ENCODE measurements at places on chromosomes 1 and 21.
A peak's percentile ranks its signal among the peaks of the same experiment; 100 is the strongest.

- no peak for DNase-seq
Measured at GRCh38 chr1:147109041-147109440, 63.2 kb downstream of the PRKAB2 start.

- no peak for DNase-seq
Measured at GRCh38 chr1:154856049-154856448, 14.0 kb downstream of the KCNN3 start.

DNA sequence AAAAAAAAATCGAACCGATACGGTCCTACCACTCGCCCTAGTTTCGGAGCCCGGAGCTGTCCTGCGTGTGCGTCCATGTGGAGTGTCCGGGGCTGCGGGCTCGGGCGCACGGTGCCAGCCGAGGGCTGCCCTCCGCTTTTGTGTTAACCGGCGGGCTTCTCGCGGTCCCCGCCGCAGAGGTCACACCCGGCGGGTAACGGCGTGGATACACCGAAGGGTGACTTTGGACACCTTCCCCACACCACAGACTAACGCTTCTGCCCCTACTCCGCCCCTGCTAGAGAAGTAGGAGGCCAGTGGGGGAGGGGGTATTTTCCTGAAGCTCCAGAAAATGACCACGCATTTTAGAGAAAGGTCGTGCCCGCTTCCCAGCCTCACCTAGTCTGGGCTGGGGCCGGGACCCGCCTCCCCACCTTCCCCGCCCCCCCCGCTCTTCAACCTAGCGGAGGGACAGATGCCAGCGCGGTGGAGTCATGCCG, 609 bp upstream of the ATF3 start:
- DNase-seq, result no peak

- DNase-seq, result no peak
Measured at GRCh38 chr1:214391873-214392645, 111.1 kb downstream of the SMYD2 start.

GRCh38 chr1:248847181-248847955, 9.3 kb downstream of the ZNF672 start:
- no peak for DNase-seq

DNA sequence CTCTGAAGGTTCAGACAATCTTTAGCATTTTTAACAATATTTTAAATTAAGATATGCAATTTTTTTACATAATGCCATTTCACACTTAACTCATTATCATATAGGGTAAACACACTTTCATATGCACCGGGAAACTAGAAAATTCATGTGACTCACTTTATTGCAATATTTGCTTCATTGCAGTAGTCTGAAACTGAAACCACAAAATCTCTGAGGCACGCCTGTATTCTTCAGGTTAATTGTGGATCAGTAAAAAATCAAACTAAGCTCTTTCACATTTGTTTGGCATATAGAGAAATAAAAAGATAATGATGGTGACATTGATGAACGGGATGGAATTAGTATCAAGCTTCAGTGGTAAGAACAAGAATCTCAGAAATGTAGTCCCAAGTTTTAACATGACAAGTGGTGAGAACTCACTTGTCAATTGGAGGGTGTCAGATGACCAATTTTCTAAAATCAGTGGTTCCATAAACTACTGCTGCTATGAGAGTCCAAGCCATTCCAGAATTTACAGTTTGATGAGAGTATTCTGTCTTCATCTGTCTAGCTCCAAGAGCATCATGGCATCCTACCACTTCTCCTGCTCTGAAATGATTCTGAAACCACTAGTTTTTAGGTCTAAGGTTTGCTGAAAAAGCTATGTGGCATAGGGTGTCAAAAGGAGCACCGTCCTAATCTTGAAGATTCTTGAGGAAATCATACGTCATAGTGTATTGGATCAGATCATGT, 281.0 kb downstream of the PTPRC start:
- no peak for DNase-seq

GRCh38 chr1:226355016-226355415, 46.1 kb upstream of the LIN9 start:
- DNase-seq, result no peak

GRCh38 chr1:35554266-35555211, 2.7 kb downstream of the KIAA0319L start:
- no peak for DNase-seq

DNA sequence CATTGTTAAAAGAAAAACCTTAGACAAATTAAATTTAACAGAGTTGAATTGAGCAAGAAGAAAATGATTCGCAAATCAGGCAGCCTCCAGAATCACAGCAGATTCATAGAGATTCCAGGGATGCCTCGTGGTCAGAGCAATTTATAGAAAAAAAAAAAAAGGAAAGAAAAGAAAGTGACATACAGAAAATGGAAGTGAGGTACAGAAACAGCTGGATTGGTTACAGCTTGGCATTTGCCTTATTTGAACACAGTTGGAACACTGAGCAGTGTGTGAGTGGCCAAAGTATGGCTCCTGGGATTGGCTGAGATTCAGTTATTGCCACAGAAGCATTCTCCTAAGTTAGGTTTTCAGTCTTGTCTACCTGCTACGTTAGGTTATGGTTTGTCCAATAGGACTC, 9.1 kb upstream of the C21orf91 start:
- DNase-seq, result no peak

DNA sequence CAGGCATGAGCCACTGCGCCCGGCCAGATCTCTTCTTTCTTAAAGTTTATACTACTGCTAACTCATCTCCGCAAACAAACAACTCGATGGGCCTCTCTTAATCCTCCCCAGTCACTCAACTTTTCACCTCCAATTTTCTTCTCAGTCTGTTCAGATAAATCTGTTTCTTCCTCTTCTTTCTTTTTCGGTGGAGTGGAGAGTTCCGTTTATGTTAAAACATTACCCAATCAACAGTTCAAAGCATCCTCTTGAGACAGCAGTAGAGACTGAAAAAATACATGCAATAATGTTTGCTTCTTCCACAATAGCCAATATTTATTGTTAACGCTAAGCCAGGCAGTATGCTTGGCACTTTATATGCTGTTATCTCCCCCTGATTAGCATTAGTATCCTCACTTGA, 1.4 kb upstream of the ANKRD13C start:
- no peak for DNase-seq

GRCh38 chr21:43959231-43960116, 52.6 kb upstream of the TRAPPC10 start:
- DNase-seq, result no peak

- DNase-seq, result peak; percentile 86
Measured at GRCh38 chr1:11934302-11935056, at the start of gene PLOD1. PLOD1 (plus strand) TSS chr1:11934717; CDS start chr1:11934780, 63 bp downstream.

DNA sequence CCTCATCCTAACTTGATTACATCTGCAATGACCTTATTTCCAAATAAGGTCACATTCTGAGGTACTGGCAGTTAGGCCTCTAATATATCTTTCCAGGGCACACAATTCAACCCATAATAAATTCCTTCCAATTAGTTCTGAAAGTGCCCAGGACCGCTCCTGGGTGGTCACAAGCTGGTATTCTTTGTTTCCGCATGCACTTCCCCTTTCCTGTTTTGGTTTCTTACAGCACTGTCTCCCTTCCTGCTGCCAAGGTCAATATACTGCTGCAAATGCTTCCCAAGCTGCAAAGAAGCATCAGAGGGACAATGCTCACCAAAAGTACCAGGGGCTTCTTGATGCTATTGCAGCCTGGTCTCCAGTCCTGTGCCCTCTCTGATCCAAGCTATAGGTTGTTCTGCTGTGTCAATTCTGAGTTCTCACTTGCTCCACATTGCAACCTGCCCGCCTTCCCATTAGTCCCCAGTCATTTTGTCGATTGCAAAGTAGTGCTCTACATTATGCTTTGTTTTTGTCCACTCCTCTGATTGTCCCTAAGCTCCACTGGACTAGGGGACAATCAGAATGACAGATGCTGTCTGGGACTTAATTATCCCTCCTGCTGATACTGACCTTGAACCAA, 13.9 kb upstream of the XPR1 start:
- DNase-seq, result no peak

GRCh38 chr1:232029315-232029714, 402.7 kb downstream of the DISC1 start:
- no peak for DNase-seq

- DNase-seq, result no peak
Measured at GRCh38 chr1:147651466-147651865, 18.9 kb downstream of the ACP6 start.

- DNase-seq, result no peak
Measured at GRCh38 chr1:50497007-50497406, 73.8 kb upstream of the DMRTA2 start.

- DNase-seq, result no peak
Measured at GRCh38 chr1:43238085-43238484, 31.7 kb upstream of the TMEM125 start.

DNA sequence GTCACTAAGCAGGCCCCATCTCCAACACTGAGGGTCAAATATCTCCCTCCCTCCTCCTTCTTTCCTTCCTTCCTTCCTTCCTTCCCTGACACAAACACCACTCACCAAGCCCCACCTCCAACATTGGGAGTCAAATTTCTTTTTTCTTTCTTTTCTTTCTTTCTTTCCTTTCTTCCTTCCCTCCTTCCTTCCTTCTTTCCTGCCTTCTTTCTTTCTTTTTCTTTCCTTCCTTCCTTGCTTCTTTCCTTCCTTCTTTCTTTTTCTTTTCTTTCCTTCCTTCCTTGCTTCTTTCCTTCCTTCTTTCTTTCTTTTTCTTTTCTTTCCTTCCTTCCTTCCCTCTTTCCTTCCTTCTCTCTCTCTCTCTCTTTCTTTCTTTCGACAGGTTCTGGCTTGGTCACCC, 79.2 kb upstream of the ETS2 start:
- DNase-seq, result no peak

GRCh38 chr1:26287033-26287711, 7.3 kb downstream of the SH3BGRL3 start:
- peak; percentile 47 for DNase-seq

All from stimulated activated CD4-positive, alpha-beta T cell treated with anti-CD3 and anti-CD28 coated beads, Interleukin-4, amount 100 ng/mL, for 4 hours (primary cell).